Spinal cord (tissue), 10 donors: ENCODE measurements at places on chromosomes 4 and X. TPM values are rescaled to one million over a fixed set of nuclear protein-coding genes. Genes with fewer than 3 reads are reported as not detected.

Gene GPR82
- polyA plus RNA-seq, result 0.10 TPM

Gene KDR
- polyA plus RNA-seq, result 34.9 TPM

GRCh38 chrX:68703369-68703768 is 55.9 kb downstream of the STARD8 start:
- no peak overlapping the region for H3K4me3 ChIP-seq
- H3K36me3 ChIP-seq, result no peaks in the 10 kb centered on the region
- DNase-seq, result no peak
- H3K4me1 ChIP-seq, result peaks cover 1% of the 10 kb centered on the region

GRCh38 chrX:86455495-86455894 is 307.2 kb downstream of the DACH2 start:
- no peaks in the 10 kb centered on the region for H3K36me3 ChIP-seq
- no peaks in the 10 kb centered on the region for H3K4me1 ChIP-seq
- no peaks in the 10 kb centered on the region for H3K27me3 ChIP-seq
- no peak overlapping the region for H3K4me3 ChIP-seq
- H3K27ac ChIP-seq, result no peak overlapping the region

DNA sequence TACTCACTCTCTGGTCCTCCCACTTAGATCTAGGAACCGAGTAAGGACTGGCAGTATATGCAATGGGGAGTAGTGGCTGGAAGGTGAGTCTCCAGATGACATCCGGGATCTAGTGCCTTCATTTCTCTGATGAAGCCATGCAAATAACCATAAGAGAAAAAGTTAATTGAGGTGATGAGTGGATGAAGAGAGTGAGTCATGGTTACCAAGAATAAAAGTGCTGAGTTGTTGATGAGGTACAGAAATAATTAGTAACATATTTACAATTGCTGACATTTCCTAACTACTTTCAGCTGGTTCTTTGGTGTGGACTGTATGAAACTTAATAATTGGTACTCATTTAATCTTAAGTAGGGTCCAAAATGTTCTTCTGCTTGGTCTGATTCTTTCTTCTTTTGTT is 146.7 kb upstream of the PITX2 start:
- no peak for DNase-seq
- H3K27ac ChIP-seq, result no peak overlapping the region
- H3K27me3 ChIP-seq, result no peaks in the 10 kb centered on the region
- H3K36me3 ChIP-seq, result no peaks in the 10 kb centered on the region
- H3K4me3 ChIP-seq, result no peak overlapping the region

- H3K4me3 ChIP-seq, result no peak overlapping the region
- no peaks in the 10 kb centered on the region for H3K27me3 ChIP-seq
- H3K36me3 ChIP-seq, result no peaks in the 10 kb centered on the region
- no peak for DNase-seq
- H3K4me1 ChIP-seq, result no peaks in the 10 kb centered on the region
Observed at GRCh38 chrX:154654372-154654771, 993 bp upstream of the CTAG2 start.

DNA sequence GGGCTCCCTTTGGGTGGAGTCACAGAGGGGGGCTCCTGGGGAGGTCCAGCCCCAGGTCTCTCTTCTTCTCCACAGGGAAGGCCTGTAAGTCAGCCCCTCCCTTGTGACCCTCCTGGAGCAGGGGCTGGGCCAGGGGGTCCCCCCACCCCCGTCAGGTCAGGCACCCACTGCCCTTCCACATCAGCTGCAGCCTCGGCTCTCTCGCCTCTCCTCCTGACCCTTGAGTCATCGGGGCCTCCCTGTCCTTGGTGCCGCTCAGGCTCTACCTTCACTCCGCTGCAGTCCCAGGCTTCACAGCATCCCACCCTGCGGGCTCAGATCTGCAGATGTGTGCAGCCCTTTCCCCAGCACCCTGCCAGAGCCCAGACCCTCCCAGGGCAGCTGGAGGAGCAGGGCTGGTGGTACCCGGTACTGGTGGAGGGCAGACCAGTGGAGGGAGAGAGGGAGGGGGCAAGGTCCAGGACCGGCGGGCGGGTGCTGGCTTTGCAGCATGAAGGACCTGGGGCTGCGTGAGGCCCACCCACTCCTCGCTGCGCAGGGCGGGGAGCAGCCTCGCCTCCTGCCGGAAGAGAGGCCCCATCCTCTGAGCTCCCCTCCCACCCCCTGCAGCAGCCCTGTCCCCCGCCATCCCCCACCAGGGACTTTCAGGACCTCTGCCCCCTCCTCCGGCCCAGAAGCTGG is 117.1 kb downstream of the FAM53A start:
- no peak for DNase-seq
- no peak overlapping the region for H3K27ac ChIP-seq
- no peak overlapping the region for H3K4me3 ChIP-seq
- H3K36me3 ChIP-seq, result peaks cover 3% of the 10 kb centered on the region

- no peak for DNase-seq
- H3K4me3 ChIP-seq, result no peak overlapping the region
- no peaks in the 10 kb centered on the region for H3K36me3 ChIP-seq
- H3K27me3 ChIP-seq, result no peaks in the 10 kb centered on the region
Observed at GRCh38 chr4:123743848-123744247, 347.3 kb downstream of the SPRY1 start.

GRCh38 chr4:8854931-8855330 is 16.7 kb downstream of the HMX1 start:
- no peak overlapping the region for H3K4me3 ChIP-seq
- no peak for DNase-seq
- H3K27ac ChIP-seq, result no peak overlapping the region
- peaks cover 30% of the 10 kb centered on the region for H3K4me1 ChIP-seq

- H3K4me3 ChIP-seq, result no peak overlapping the region
- no peak for DNase-seq
- no peaks in the 10 kb centered on the region for H3K4me1 ChIP-seq
Observed at GRCh38 chr4:156929386-156930105, 42.1 kb downstream of the PDGFC start.

Gene TEX13B
- not detected for polyA plus RNA-seq

Gene XK
- 4.3 TPM for polyA plus RNA-seq

DNA sequence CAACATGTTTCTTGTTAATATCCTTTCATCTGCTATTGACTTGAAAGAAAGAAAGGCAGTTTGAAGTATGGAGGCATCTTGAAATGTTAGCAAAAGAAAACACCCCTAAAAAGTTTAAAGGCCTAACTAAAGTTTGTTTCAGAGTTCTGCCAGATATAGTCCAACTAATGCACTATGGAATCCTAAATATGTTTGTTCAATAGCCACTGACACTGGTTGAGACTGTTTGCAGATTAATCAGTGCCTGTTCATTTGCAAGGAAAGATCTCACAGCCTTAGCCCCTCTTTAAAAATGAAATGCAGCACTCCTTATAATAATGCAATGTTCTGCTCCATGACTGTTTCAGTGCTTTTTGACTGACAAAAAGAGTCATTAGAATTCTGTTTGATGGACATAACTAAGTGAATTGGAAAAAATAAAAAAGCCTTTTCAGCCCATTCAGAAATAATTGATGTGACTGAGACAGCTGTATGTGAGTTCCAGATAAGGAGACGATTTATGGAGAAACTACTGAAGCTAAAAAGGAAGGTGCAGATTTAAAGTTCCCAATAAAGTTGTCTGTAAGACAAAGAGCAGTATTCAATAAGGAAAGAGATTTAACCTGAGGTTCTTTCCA is 192.0 kb downstream of the PCDH7 start:
- H3K4me3 ChIP-seq, result no peak overlapping the region
- no peaks in the 10 kb centered on the region for H3K27me3 ChIP-seq
- H3K4me1 ChIP-seq, result no peaks in the 10 kb centered on the region
- no peak overlapping the region for H3K27ac ChIP-seq

DNA sequence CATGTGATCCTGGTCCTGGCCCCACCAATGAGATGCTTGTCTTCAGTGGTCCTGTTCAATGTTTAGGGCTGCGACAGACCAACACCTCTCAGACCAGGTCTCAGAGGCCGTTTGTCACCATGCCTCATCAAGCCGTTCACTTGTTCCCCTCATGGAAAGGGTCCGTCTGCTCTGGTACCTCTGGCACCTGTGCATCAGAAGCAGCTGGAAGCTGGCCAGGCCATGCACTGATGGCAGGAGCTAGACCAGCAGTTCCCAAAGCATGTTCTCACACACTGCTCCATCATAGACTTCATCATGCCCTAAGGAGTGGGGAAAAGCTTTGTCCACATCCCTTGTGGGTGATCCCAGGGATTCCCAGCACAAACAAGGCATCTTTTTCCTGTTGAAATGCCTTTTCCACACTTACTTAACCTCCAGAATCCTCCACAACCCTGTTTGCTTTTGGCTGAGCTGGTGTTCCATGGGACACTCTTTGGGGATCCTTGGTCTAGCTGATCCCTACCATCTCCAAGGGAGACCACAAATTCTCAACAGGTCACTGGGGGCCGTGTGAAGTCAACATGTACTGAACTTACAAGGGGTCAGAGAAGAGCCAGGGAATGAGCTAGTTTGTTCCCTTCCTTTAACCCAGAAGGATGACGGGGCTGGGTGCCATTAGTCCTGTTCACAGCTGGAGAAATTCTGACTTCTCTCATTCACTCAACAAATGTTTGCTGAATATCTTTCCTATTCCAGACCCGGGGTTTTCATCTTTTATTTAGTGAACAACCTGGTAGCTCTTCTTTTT is 21.8 kb downstream of the SH3TC1 start:
- H3K27ac ChIP-seq, result no peak overlapping the region
- H3K36me3 ChIP-seq, result peaks cover 14% of the 10 kb centered on the region
- H3K27me3 ChIP-seq, result no peaks in the 10 kb centered on the region

Gene MTMR8
- polyA plus RNA-seq, result 1.5 TPM

- no peaks in the 10 kb centered on the region for H3K27me3 ChIP-seq
- H3K4me3 ChIP-seq, result no peak overlapping the region
- peaks cover 18% of the 10 kb centered on the region for H3K36me3 ChIP-seq
- H3K27ac ChIP-seq, result no peak overlapping the region
Observed at GRCh38 chrX:71450433-71451106, 82.3 kb upstream of the OGT start.

DNA sequence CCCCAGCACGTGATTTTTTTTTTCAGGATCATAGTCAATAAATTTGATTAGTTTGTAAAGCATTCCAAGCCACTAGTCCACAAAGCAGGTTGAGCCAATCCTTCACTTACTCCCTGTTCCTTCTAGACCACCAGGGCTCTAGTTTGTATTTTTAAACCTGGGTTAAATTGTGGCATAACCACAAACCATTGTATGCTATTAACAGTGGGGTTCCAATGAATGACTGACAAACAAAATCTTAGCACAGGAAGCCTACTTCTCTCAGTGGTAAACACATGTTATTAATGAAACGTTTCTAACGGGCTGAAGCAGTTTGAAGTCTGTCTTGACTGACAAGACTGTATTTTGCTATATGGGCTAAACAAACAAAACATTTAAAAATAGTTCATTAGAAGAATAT is 48.6 kb upstream of the GYPA start:
- no peak overlapping the region for H3K27ac ChIP-seq
- H3K27me3 ChIP-seq, result no peaks in the 10 kb centered on the region
- no peaks in the 10 kb centered on the region for H3K36me3 ChIP-seq
- no peak overlapping the region for H3K4me3 ChIP-seq
- no peaks in the 10 kb centered on the region for H3K4me1 ChIP-seq

DNA sequence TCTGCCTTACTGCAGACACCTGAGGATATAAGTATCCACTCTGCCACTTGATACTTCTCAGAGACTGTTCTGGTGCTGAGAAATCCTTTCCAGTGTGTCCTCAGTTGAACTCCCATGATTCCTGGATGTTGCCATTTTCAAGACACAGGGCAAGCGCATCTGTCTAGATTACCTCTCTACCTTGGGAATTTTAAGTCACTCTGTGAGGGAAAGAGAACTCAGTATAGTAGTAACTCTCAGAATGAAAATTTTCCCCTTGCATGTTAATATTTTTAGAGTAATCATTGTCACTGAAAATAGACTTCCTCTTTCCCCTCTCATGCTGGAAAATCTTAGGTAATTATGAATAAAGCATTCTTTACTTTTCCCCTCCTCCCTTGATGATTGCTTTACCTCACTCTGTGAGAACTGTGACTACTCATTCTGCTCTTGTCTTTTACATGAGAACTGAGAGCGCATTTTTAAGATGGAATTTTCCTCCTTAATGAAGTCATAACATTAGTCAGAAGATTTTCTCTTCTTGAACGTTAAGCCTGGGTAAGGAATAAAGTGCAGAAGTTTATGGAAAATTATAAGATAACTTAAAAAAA is 45.0 kb downstream of the TET2 start:
- no peak for DNase-seq
- H3K27ac ChIP-seq, result no peak overlapping the region
- H3K36me3 ChIP-seq, result no peaks in the 10 kb centered on the region
- H3K4me3 ChIP-seq, result no peak overlapping the region
